CD4-positive, alpha-beta T cell treated with Interleukin-4 for 4 hours (primary cell): ENCODE measurements at places on chromosomes 4 and X.

GRCh38 chrX:45823536-45823935 lies 622.9 kb upstream of the DIPK2B start:
- DNase-seq, result no peak

GRCh38 chr4:58935332-58935731 lies 1825.1 kb upstream of the IGFBP7 start:
- no peak for DNase-seq

DNA sequence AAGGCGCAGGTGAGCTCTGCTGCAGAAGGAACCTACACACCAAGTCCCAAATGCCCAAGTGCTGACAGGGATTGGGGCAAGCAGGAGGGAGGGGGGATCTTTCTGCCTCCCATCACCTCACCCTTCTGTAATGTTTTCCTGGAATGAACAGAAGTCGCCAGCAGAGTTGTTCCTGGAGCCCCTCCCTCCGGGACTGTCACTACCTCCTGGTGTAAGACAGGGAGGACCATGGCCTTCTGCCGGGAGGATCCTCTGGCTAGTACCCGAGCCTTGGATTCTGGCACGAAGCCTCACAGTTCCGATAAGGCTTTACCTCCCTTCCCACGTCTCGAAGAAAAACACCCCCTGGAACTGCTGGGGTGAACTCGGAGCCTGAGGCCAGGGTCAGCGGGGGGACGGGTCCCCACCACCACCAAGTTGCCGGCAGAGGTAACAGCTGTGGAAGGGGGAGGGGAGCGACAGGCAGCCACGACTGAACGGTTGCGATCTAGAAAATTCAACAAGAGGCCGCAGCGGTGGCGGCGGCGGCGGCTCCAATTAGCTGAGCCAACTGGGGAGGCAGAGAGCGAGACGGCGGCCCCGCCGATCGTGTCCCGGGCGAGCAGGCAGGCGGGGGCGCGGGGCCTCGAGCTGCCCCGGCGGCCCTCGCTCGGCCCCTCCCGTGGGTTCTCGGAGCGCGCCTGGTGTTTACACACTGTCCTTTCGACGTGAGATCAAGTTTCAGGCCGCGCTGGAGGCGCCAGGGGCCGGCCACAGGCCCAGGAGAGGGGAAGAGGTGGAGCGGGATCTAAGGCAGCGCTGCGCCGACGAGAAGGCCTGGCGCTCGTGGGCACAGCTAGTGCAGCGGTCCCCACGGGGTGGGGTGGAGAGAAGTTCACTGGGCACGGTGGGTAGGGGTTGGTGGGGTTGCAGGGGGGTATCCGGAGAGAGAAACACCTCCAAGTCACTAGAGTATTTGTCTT lies 53.7 kb upstream of the BCOR start:
- no peak for DNase-seq

GRCh38 chr4:16111533-16111932 lies 27.7 kb upstream of the PROM1 start:
- DNase-seq, result no peak

- DNase-seq, result peak; percentile 21
Observed at GRCh38 chrX:154809939-154810665, 4.8 kb upstream of the MPP1 start.

DNA sequence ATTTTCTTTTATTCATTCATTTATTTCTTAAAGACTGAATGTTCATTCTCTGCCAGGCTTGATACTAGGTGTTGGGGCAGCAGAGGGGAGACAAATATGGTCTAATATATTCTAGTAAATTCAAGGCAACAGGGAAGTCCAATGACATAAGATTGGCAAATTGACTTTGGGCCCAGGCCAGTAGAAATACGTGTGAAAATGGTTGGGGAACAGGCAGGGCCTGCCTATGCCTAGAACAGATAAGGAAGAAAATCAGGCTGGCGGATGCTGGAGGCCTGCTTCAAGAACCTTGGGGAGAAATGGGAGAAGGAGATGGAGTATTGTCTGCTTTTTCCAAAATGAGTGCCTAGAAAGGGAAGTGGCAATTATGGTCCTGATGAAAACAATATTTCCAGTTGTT lies 108.6 kb downstream of the RTL5 start:
- no peak for DNase-seq
